ENCODE measurements at places on chromosomes 2 and 18.
A peak's percentile ranks its signal among the peaks of the same experiment; 100 is the strongest.

DNA sequence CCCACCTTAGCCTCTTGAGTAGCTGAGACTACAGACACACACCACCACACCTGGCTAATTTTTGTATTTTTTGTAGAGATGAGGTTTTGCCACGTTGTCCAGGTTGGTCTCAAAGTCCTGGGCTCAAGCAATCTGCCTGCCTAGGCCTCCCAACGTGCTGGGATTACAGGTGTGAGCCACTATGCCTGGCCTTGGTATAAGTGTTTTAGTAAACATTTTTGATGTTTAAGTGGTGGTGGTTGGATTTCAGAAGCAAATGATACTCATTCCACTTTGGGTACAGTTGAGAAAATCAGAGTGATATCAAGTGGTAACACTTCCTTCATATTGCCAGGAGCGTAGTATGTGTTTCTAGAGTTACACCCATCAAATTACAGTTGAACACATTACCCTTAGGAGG, 25.4 kb downstream of the ACADL start:
- DNase-seq: no peak

DNA sequence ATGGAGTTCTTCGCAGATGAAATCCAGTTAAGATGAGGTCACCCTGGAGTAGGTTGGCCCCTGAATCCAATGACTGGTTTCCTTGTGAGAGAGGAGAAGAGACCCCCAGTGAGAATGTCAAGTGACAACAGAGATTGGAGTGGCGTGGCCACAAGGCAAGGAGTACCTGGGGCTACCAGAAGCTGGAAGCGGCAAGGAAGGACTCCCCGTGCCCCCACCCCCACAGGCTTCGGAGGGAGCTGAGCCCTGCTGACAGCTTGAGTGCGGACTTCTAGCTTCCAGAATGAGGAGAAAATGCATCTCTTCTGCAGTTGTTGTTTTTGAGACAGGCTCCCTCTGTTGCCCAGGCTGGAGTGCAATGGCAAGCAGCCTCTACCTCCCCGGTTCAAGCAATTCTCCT, 78.0 kb upstream of the HPCAL1 start:
- no peak for DNase-seq

GRCh38 chr2:104539649-104540048, 314.3 kb upstream of the POU3F3 start:
- no peak for DNase-seq

DNA sequence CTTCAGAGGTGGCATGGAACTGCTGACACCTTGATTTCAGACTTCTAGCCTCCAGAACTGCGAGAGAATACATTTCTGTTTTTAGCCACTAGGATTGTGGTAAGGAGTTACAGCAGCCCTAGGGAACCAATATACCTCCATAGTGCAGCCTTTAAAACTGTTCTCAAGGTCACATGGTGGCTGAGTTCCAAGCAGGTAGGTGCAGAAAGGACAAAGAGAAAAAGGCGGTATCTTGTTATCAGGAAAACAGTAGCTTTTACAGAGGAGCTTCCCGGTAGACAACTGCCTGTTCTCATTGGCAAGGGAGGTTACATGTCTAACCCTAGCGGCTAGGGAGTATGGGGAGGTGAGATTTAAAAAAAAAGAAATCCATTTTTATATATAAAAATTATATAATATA, 96.2 kb upstream of the BCL2L11 start:
- no peak for DNase-seq

DNA sequence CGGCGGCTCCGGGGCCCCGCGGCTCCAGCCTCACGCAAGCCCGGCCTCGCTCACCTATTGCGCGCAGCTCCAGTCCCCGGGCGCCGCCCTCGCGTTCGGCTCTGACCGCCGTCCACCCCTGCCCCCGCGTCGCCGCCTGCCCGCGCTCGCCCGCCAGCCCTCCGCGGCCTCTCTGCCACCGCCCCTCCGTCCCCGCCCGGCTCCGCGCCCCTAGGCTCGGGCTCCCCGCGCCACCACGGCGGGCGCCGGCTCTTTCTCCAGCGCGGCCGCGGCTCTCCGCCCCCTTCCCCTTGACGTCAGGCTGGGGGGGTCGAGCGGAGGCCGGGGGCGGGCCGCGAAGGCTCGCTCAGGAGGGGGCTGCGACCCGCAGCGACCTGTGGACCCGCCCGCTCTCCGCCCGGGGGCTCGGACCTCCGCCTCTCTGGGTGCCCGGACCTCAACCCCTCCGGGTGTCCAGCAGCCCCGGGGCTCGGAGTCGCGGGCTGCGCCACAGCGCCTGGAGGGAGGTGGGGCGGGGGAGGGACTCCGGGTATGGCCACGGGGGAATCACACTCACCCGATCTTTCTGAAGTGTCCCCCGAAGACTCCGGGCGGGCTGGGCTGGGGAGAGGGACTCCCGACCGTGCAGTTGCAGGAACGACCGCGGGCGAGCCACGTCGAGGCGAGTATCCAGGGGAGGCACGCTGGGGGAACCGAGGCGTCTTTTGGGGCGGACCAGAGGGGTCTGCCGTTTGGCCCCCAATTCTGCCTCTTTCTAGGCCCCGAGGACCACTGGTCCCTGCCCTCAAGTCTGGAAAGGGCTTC, at the start of gene SEMA4C:
Gene SEMA4C, minus strand, starts transcription at position 259 of the 804 bp plus-strand sequence. CDS start 2,194 bp downstream, outside the sequence.
- no peak for DNase-seq

DNA sequence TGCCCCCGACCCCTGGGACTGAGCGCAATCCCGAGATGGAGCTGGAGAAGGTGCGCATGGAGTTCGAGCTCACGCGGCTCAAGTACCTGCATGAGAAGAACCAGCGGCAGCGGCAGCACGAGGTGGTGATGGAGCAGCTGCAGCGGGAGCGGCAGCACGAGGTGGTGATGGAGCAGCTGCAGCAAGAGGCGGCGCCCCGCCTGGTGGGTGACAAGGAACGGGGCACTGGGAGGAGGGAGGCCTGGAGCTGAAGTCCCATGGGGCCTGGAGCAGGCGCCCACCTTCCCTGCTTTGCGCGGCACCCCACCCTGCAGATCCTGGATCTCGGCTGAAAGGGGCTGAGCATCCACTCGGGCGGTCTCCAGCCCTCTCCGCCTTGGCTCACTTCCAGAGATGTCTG, 1.2 kb downstream of the TMEM247 start:
- no peak for DNase-seq

DNA sequence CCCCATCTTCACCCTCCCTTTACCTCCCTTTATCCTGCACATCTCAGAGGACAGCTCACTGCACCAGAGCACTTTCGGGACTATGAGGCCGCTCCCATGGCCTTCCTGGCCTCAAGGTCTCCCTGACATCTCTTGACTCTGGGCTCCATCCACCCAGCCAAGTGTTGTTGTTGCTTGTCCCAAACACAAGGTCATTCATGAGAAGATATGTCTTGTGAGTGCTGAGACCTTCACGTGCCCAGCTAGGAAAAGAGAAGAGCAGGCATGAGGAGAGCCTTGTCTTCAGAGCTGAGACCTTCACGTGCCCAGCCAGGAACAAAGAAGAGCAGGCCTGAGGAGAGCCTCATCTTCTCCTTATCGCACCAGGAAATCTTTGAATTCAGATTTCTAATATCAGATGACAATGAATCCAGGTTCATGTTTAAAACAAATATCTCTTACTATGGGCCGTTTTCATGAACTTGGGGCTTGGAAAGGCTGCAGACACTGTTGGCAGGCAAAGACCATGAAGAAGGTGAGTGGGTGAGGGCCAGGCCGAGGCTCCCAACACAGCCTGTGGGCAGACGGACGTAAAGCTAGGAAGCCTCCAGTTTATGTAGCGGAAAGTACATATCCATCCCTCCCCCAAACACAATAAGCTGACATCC, 256.1 kb downstream of the NDUFA10 start:
- DNase-seq: no peak

DNA sequence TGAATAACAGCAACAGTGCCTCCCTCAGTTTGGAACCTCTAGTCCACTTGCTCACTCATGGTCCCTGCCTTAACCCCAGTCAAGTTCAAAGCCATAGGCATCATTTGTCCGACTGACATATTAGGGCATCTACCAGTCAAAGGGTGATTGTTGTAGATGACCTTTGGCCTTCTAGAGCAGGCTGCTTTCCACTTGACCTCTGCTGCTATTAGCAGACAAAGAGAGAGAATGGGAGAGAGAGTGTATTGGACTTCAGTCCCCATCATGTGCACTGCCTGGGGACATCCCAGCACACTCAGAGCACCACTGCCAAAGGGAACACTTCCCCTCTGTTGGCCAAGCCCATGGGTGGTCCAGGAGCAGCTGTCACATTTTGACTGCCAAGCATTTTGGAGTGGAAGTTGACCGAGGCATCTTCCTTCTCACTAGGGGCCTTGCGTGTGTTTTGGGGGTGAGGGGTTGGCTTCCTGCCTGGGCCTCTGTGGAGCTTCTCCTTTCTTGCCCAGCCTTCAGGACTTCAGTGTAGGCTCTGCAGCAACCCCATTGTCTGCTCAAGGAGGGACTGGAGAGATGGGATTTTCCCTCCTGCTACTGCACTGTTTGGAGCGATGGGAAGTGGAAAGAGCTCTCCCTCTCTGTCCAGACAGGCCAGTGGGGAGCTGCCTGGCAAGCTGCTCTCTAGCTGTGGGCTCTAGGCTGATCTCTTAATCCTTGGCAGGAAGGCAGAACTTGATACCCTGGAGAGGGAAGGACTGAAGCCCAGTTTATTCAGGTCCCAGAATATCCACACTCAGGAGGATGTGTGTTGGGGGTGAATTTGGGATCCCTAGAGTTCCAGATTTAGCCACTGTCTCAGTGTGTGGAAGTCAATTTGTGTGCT, 68.1 kb downstream of the TMEM247 start:
- no peak for DNase-seq

DNA sequence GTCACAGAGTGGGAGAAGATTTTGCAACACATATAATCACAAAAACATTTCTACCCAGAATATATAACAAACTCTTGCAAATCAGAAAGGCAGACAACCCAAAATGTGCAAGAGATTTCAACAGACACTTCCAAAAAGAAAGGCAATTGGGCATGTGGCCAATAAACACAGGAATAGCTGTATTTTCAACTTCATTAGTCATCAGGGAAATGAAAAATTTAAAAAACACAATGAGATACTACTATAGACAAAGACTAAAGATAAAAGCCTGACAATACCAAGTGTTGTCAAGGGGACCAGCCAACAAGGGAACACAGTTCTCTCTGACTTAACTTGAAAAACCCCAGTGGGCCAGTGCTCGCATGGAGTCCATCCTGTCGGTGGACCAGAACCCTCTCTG, 40.5 kb downstream of the MTHFD2 start:
- no peak for DNase-seq

GRCh38 chr2:11891028-11891427, 144.6 kb downstream of the LPIN1 start:
- no peak for DNase-seq

GRCh38 chr2:58441643-58442042, 200.5 kb upstream of the FANCL start:
- DNase-seq: no peak

GRCh38 chr18:28637897-28638296, 461.0 kb upstream of the CDH2 start:
- DNase-seq: no peak

GRCh38 chr2:241741016-241741415, 6.6 kb downstream of the D2HGDH start:
- peak; percentile 92 for DNase-seq

DNA sequence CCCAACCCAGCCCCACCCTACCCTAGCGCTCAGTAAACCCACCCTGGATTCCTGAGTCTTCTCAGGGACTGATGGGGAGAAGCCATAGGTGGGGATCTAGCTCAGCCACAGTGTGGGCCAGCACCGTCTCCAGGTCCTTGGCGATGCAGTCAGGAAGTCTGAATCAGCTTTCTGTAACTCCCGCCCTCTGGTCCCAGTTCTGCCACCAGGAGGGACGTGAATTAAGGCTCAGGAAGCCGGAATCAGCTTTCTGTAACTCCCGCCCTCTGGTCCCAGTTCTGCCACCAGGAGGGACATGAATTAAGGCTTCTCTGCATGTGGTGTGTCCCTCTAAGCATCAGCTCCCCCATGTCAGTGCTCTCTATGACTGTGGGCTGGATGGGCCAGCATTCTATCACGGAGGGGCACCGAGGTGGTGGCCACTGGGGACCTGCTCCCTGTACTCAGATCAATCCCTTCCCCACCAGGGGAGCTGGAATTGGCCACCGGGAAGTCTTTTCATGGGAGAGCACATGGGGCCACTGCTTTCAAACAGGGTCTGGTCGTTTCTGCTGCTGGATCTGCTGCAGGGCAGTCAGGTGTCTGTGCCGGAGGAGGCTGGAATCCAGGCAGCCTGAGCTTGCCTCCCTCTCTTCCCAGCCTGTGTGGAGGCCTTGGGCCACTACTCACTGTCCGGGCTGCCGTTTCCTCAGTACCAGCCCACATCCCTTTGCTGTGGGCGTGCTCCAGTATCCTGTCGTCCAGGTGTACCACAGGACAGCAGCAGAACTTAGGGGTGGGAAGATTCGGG, 24.7 kb downstream of the ASB18 start:
- no peak for DNase-seq

GRCh38 chr2:110124939-110125691, 9.5 kb upstream of the MALL start:
- no peak for DNase-seq

- DNase-seq: no peak
Observed at GRCh38 chr2:89848114-89848513, 1156.6 kb downstream of the RPIA start.

GRCh38 chr2:2038746-2039530, 292.1 kb downstream of the MYT1L start:
- DNase-seq: no peak

GRCh38 chr18:48961547-48961946, 10.8 kb upstream of the SMAD7 start:
- DNase-seq: peak; percentile 47

DNA sequence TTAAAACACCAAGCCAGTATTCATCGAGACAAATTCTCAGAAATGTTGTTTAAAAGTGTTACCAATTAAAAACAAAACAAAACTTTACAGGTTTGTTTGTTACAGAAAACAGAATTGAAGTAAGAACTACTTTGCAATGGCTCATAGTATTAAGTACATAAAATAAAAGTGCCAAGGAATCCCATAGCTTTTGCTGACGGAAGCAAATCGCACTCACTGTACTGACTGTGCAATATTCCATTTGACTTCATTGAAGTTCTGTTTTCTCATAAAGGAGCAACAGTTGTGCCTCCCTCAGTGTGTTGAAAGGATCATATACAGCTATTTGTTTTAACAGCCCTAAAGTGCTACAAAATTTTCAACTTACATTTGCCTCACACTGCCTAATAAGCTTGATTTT, 507.8 kb downstream of the SPAG16 start:
- no peak for DNase-seq

- DNase-seq: peak; percentile 56
Observed at GRCh38 chr2:40625849-40626248, 174.0 kb upstream of the SLC8A1 start.

GRCh38 chr2:239204136-239204875, 196.5 kb downstream of the HDAC4 start:
- no peak for DNase-seq

DNA sequence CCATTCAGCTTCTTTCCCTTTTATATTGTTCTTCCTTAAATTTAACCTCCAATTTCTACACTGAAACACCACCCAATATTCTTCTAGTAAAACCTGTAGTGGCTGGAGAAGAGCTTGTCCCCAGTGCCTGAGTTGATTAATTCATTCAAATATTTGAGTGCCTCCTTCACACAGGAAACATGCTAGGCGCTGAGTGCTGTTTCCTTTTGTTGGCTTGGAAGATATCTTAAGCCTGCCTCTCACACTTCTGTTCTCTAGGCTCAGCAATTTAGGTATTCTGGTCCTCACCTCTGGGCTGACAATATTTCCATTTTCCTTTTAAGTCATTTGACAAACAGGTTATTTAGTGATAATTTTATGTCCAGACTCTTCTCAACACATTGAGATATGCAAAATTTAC, 185.4 kb downstream of the SETBP1 start:
- DNase-seq: no peak

GRCh38 chr2:240509667-240510512, 47.9 kb downstream of the ANKMY1 start:
- DNase-seq: no peak
